Airway epithelial cell (primary cell): ENCODE measurements at places on chromosomes 11 and 22. TPM values are rescaled to one million over a fixed set of nuclear protein-coding genes. Genes with fewer than 3 reads are reported as not detected.

LRP4 gene
- total RNA-seq: 5.5 and 7.5 TPM in 2 replicates

LMO1 gene
- total RNA-seq: not detected in 2 replicates

SLC22A8 gene
- total RNA-seq: not detected in 2 replicates

NRIP3 gene
- 1.8 and 2.5 TPM in 2 replicates for total RNA-seq

CNGA4 gene
- total RNA-seq: not detected in 2 replicates

FERMT3 gene
- 0.14 TPM in 2 replicates for total RNA-seq

NLRP10 gene
- total RNA-seq: 0.28 and 0.71 TPM in 2 replicates

TENM4 gene
- total RNA-seq: 4.2 and 19.3 TPM in 2 replicates

GALNT18 gene
- total RNA-seq: 37.9 and 40.8 TPM in 2 replicates

STK33 gene
- total RNA-seq: 2.4 and 8.3 TPM in 2 replicates

TSPAN32 gene
- total RNA-seq: not detected in 2 replicates

PTGDR2 gene
- 0.07 TPM in 1 of 2 replicates, not detected in the other for total RNA-seq

PAAF1 gene
- total RNA-seq: 10.9 and 16.5 TPM in 2 replicates

BIRC3 gene
- total RNA-seq: 1.5 TPM in 2 replicates

OR5A1 gene
- total RNA-seq: not detected in 2 replicates

CASP5 gene
- not detected in 2 replicates for total RNA-seq

KCNJ11 gene
- total RNA-seq: 0.07 and 0.23 TPM in 2 replicates

IZUMO1R gene
- total RNA-seq: not detected in 2 replicates

MYEOV gene
- 0.78 and 1.7 TPM in 2 replicates for total RNA-seq

FAR1 gene
- 44.6 and 48.1 TPM in 2 replicates for total RNA-seq

MMP12 gene
- total RNA-seq: not detected in 2 replicates

UFD1 gene
- 46.3 and 46.5 TPM in 2 replicates for total RNA-seq

DDI1 gene
- not detected in 2 replicates for total RNA-seq

KRTAP5-7 gene
- not detected in 2 replicates for total RNA-seq

CASP4 gene
- 77.1 and 88.7 TPM in 2 replicates for total RNA-seq
